Activated naive CD4-positive, alpha-beta T cell (primary cell): ENCODE measurements at places on chromosomes 6 and 20.

DNA sequence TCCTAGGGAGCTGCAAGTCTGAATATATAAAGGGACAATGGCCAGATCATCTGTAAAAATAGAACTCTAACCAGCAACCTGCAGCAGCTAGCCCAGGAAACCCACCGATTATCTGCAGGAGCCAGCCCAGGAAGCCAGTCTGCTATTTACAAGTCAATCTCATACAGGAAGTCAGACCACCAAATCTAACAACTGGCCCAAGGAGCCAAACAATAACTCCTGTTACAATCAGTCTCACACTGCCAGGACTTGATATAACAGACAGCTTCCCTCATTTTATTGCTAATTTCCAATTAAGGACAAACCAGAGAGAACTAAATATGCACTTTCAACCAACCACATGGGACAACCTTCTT, 14.4 kb upstream of the RIN2 start:
- DNase-seq = no peak

DNA sequence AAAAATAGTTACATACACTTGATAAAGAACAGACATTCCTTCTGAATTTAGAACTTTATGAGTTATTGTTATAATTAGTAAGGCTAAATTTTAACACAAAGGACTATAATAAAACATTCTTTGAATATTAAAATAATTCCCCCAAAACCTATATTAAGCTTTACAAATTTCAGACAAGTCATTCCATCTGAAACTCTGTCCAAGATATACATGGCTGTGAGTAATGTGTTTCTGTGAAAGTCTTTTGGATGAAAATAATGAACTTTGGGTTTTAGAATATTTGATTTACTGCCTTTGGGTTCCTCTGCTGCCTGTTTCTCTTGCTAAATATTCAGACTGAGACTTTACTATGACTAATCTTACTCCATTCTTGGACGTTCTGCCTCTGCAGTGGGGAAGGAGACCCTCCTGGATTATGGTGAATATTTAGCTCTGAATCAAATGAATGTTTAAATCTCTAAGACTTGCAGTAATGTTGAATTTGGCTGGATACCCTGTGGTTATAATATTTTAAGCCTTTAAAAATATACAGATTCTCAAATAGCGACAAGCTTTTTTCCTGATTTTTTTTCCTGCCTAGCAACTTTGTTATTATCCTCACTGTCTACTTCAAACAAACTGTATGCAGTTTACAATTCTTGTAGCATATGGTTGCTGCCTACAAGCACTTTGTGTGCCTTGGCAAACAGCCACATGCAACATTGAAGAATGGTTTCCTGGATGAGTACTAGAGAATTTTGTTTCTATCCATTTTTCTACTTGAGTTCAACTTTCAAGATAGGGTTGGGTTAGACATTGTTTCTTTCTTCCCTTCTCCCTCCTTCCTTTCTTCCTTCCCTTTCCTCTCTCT, 51.4 kb downstream of the TXLNB start:
- DNase-seq = no peak

DNA sequence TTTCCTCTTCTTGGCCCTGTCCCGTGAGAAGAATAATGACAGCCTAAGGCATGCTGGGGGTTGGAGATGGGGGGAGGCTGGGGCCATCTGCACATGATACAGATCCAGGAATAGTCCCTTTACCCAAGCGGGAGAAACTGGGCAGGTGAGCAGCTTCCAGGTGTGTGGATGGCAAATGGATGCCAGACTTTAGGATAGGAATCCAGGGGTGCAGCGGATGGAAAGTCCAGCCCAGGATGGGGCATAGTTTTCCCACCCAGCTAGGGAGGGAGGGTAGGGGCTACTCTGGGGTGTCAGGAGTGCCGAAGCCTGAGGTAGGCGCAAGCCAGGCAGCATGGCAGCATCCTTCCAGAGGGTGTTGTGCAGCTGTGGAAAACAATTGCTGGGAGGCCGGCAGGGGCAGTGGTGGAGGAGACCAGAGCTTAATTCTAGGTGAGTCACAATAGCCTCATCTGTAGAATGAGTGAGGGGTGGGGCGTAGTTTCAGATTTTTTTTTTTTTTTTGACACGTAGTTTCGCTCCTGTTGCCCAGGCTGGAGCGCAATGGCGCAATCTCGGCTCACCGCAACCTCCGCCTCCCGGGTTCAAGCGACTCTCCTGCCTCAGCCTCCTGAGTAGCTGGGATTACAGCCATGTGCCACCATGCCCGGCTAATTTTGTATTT, 15.4 kb upstream of the FAM110A start:
- no peak for DNase-seq

GRCh38 chr20:52331655-52332054, 140.1 kb upstream of the ZFP64 start:
- no peak for DNase-seq

- DNase-seq = no peak
These were observed 74.1 kb downstream of the ASXL1 start for GRCh38 chr20:32432277-32432676.

GRCh38 chr20:60063048-60063451, 104.8 kb downstream of the CDH26 start:
- DNase-seq = no peak

DNA sequence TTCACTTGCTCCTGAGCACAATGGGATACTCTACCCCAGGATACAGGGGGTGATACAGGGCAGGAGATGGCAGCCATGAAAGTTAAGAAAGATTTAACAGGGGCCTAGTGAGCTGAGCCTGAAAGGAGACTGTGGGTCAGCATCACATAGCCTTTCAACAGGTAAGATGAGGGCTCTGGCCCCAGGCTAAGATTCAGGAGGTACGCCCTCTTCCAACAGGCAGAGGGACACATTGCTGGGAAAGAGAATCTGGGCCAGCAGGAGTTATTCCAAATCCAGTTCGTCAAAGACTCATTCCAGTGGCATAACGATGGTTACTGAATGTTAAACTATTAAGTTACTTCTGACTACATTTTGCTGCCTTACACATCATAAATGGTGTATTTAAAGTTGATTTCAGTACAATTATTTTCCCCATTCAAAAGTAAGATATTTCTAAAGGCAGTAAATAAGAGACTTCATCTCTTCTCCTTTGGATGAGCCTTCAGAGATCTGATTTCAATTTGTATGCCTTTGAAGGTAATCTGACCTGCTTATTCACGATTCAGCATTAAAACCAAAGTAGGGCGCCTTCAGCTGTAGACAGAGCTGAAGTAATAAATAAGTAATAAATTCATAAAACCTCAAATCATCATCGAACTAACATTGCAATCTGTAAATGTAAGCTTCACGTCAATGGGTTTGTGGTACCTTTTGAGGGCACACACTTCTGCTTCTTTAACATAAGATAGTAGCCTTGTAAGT, 62.4 kb downstream of the HS3ST5 start:
- DNase-seq = no peak

- no peak for DNase-seq
These were observed 41.8 kb downstream of the SRC start for GRCh38 chr20:37387519-37388269.

- DNase-seq = no peak
These were observed 88.6 kb downstream of the ERMARD start for GRCh38 chr6:169839898-169840631.

GRCh38 chr6:54194067-54194466, 82.8 kb downstream of the MLIP start:
- DNase-seq = no peak

- peak; percentile 7 for DNase-seq
These were observed 19.3 kb downstream of the FAXC start for GRCh38 chr6:99330159-99330558.

DNA sequence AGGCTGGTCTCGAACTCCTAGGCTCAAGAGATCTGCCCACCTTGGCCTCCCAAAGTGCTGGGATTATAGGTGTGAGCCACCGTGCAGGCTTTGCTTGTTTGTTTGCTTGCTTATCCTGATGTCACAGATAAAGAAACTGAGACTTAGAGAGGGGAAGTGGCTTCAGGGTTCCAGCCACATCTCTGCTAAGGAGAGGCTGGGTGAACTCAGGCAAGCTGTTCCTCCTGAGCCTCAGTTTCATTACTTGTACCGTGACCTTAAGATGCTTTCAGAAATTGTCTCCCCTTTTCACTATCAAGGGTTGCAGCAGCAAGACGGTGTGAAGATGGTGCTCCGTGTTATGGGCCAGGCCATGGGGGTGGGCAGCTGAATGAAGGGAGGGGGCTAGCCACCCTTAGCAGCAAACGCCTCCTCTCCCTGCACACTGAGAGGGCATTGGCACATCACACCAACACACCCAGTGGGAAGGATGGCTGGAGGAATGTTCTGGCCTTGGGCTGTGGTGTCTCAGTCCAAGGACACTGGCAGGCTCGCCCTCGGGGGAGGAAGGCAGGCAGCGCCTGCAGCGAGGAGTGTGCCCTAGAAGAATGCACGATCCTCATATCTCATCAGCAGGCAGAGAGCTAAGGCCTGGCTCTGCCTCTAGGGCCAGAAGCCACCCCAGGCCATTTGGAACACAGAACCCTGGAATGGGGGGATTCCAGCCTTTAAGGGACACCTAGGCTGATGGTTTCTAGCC, 48.2 kb upstream of the TLDC2 start:
- DNase-seq = no peak

DNA sequence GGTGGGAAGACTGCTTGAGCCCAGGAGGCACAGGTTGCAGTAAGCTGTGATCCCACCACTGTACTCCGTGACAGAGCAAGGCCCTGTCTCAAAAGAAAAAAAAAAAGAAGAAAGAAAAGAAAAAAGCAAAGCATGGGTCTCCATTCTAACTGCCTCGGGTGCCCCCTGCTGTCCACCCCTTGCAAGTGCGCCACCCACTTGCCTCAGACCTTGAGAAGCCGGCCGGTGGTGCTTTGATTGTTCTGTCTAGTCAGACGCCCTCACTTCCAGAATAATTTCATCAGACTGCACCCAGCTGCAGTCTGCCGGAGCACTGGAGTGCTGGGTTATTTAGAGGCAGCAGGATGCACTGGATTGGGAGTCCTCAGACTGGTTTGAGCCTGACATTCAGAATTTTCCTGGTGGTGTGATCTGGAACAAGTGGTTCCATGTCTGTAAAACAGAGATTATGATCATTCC, 17.6 kb upstream of the TM9SF4 start:
- DNase-seq = peak; percentile 15

DNA sequence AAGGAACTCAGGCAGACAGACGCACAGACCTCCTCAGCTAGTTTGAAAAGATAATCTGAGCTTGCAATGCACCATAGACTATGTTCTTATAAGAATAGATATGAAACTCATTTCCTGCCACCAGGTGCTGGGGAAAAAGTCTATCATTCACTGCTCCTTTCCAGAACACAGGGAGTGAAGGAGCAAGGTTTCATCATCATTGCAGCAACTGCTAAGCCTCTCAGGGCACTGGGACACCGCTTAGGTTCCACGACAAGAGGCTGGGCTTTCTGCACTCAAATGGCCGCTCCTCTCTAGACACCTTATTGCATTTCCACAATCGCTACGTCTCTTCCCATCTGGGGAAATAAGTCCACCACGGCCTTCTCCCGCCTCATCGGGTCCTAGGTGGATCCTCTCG, 418.5 kb upstream of the JARID2 start:
- no peak for DNase-seq

DNA sequence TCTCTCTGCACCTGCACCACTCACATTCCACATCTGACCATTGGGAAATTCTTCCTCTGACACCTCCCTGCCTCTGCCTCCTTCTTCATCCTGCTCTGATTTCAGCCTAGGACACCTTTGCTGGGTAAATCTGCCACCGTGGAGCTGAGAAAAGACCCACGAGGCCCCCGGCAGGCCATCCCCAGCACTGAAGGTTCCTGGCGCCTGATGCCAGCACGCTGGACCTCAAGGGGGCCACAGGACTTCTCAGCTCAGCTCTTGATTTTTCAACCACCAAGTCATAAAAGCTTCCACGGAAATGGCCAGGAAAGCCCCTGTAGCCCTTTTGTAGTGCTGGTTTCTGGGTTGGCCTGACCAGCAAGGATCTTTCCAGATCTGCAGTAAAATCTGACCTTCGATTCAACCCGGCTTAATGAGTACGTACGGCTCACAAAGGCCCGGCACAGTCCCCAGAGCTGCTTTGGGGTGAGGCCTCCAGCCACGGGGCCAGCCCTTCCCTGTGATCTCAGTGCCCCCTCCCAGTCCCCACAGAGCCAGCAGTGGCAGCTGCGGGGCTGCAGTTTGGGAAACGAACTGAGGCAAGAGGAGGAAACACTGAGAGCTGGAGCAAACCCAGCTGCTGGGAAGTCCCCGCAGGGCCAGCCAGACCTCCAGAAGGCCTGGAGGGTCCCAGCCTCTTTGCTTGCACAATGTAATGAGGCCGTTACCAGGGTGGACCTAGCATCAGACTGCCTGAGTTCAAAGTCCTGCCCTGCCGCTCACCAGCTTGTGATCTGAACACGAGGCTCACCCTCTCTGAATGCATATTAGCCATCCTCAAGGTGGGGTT, 157.5 kb downstream of the BMP7 start:
- DNase-seq = no peak

- DNase-seq = no peak
These were observed 65.2 kb downstream of the THBS2 start for GRCh38 chr6:169188475-169188874.

DNA sequence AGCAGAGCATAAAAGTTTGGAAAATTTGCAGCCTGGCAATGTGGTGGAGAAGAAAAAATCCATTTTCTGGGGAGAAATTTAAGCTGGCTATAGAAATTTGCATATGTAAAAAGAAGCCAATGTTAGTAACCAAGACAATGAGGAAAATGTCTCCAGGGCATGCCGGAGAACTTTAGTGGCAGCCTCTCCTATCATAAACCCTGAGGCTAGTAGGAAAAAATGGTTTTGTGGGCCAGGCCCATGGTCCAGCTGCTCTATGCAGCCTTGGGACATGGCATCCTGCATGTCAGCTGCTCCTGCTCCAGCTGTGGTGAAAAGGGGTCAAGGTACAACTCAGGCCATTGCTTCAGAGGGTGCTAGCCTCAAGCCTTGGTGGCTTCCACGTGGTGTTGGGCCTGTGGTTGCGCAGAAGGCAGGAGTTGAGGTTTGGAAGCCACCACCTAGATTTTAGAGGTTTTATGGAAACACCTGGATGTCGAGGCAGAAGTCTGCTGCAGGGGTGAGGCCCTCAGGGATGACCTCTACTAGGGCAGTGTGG, 101.8 kb upstream of the SYNCRIP start:
- no peak for DNase-seq

- DNase-seq = no peak
These were observed 31.5 kb upstream of the RHAG start for GRCh38 chr6:49668083-49668511.

DNA sequence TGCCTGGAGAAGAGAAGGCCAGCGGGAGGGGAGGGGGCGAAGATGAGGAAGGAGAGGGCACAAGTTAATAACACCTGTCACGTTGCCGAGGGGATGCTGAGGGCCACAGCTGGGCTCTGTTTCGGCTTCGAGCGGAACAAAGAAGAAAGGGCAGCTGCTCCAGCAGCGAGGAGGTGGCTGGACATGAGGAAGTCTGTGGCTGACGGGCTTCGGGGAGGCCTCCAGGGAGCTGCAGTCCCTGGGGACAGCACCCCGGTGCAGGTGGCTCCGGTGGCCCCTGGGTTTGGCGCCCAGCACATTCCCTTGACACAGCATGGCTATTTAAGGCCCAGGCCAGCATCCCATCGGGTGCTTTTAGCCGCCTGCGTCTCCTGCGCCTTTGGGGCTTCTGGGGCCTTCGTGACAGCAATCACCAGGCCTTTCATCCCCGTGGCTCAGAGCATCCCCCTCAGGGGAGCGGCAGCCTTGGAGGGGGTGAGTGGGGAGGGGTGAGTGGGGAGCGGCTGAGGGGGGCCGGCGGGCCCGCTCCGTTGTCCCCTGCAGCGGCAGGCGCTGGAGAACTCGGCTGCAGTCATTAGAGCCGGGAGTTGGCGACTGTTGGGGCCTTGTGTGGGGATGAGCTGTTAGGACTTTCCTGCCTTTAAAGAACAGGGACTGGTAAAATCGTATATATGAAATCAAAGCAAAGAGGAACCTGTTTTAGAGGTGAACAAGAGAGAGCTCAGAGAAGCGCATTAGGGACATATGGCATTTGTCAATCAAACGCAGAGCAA, 99.0 kb downstream of the TMEM242 start:
- no peak for DNase-seq

GRCh38 chr6:111625099-111625416, 19.4 kb upstream of the TRAF3IP2 start:
- DNase-seq = no peak
